Stimulated activated naive CD8-positive, alpha-beta T cell treated with anti-CD3 and anti-CD28 coated beads, Interleukin-15, amount 100 ng/mL, for 72 hours (primary cell): ENCODE measurements at places on chromosomes 6 and 20.

DNA sequence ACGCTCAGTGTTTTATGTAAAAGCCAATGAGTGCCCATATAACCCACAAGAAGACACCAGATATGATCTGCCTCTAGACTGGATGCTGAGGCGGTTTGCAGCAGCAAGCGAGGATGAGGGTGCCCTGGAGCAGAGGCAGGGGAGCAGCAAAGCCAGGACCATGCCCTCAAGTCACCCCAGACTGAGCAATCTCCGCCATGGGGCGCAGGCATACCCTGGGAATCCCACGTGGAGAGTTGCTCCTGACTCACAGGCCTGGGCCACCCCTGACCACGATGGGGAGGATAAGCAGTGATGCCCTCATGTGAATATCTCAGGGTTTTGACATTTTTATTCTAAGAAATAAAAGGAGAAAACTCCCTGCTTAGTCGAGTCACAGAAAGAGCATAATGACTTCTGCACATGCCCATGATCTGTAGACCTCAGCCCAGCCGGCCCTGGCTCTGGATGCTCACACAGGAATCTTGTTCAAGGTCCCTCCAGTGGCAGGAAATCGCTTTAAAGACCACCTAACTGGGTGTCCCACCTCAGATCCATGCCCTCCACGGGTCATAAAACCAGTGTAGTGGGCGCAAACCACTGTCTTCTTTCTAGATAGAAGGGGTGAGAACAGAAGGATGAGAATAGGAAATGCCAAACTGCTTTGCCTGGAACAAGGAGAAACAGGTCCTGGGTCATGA is 138.3 kb upstream of the SNX9 start:
- no peak for DNase-seq

DNA sequence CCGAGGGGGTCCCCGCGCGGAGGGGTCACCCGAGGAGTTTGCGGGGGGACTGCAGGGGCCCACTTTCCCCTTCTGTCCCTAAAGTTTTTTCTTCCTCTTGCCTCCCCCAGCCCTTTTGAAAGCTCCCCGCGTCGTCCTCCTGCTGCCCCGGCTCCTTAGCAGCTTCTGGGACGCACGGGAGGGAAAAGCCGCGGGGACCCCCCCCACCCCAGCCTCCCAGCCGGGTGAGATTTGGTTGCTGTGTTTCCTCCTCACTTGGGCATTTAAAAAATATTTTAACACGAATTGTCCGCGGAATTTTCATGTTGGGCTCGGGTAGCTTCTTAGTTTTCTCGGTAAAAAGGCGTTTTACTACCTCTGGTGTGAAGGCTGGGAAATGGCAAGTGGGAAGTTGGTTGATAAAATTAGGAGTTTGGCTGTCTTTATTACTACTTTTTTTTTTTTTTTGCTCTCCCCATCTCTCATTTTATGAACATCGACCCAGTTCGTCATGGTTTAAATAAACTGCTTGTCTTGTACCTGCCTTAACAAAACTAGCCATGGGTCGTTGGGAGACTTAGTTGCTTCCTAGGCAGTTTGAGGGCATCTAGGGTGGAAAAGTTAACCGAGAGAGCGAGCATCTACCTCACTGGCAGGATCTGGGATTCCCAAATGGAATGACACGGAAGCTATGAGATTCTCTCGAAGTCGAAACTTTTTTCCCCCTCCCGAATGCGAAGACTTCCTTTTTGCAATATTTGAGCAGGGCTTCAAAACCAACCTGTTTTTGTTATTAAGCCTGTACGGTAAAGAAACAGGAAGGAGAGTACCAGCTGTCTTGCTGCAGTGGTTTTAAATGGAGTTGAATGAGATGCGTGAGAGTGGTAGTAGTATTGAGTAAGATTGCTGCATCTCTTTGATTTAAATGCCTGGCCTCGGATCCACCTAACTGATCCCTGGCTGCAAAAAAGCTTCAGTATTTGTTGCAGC is 868 bp downstream of the NCOA3 start:
- DNase-seq, result peak; percentile 27

DNA sequence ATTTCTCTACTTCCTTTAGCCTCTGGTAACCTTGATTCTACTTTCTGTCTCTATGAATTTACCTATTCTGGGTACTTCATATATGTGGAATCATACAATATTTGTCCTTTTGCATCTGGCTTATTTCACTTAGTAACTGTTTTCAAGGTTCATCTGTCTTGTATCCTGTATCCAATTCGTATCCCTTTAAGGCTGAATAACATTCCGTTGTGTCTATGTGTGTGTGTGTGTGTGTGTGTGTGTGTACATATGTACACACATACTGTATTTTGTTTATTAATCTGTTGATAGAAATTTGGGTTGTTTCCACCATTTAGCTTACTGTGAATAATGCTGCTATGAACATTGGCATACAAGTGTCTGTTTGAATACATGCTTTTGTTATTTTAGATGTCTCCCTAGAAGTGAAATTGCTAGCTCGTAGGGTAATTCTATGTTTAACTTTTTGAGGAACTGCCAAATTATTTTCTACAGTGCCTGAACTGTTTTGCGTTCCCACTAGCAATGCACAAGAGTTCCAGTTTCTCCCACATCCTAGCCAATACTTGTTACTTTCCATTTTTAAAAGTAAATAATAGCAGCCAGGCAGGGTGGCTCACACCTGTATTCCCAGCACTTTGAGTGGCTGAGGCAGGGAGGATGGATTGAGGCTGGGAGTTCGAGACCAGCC is 17.7 kb downstream of the SENP6 start:
- DNase-seq, result no peak

- no peak for DNase-seq
Measured at GRCh38 chr6:34441526-34441925, 15.7 kb upstream of the RPS10 start.

DNA sequence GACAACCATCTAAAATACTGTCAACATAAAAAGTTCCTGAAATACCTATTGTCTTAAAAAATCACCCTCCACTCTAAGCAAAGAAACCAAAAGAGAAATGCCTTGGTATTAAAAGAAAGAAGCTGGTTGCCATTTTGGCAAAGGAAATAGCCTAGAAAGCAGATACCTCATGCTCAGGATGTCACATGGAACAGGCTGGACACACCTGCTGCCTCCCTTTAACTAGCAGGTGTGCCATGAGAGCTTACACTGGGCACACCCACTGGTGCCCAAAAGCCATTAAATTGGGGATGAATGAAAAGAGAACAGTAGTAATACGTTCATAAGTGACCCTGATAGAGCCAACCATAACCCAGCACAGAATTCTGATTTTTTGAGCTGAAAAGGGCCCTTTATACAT is 1.5 kb downstream of the SLC23A2 start:
- DNase-seq, result no peak

- DNase-seq, result no peak
Measured at GRCh38 chr6:148703900-148704299, 42.9 kb upstream of the UST start.

DNA sequence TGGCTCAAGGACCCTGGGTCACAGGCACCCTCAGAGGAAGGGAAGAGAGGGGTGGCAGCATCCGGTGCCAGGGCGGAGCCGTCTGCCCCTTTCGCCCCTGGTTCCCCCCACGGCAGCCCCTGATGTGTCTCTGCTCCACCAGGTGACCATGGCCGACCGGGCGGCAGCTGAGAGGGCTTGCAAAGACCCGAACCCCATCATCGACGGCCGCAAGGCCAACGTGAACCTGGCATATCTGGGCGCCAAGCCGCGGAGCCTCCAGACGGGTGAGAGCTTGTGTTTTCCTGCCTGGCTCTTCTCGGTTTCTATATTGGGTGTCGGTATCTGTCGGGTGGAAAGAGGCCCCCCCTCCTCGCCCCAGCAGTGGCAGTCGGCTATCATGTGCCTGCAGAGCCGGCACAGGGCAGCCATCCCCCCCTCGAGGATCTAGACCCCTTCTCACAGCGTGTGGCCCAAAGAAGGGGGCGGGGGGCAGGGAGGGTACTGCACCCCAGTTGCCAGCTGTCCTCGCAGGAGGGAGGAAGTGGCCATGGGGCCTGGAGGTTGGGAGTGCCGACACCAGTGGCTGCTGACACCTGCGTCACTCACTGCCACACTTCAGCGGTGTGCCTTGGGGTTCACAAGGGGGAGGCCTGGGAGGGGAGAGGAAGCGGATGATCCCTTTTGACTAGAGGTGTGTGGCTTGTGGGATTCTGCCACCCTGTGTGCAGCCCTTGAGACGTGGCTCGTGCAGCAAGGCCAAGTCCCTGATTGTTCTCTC is 1.5 kb downstream of the RBM38 start:
- DNase-seq, result peak; percentile 74

DNA sequence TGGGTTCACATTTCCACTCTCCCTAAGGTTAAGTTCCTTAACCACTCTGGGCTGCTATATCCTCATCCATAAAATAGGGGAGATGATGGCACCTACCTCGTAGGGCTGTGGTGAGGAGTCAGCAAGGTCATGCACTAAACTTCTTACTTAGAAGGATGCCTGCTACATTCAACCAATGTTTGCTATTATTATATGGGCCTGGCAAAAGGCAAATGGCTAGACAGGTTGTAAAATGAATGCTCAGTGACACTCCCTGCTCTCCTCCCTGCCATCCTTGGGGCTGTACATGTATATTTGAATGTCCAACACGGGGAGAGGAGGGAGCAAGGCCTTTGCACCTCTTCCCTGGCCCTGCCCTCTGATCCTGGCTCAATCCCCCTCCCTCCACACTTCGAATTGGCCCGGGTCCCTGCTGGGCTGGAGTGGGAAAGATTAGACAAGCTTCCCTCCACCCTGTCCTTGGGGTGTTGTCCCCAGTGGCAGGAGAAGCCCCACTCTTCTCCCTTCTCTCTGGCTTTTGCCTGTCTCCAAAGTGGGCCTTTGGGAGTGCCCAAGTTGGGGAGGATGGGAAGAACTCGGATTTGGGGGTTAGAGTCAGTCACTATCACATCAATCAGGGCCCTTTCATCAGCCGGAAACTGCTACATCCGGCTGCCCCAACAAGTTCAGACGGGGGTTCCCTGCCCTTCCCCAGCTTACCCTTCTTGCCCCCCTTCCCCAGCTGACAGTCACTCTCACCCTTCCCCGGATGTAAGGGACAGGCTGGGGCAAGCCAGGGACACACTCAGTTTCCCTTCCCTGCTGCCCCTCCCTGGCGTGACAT is 36.3 kb upstream of the VEGFA start:
- DNase-seq, result peak; percentile 87

DNA sequence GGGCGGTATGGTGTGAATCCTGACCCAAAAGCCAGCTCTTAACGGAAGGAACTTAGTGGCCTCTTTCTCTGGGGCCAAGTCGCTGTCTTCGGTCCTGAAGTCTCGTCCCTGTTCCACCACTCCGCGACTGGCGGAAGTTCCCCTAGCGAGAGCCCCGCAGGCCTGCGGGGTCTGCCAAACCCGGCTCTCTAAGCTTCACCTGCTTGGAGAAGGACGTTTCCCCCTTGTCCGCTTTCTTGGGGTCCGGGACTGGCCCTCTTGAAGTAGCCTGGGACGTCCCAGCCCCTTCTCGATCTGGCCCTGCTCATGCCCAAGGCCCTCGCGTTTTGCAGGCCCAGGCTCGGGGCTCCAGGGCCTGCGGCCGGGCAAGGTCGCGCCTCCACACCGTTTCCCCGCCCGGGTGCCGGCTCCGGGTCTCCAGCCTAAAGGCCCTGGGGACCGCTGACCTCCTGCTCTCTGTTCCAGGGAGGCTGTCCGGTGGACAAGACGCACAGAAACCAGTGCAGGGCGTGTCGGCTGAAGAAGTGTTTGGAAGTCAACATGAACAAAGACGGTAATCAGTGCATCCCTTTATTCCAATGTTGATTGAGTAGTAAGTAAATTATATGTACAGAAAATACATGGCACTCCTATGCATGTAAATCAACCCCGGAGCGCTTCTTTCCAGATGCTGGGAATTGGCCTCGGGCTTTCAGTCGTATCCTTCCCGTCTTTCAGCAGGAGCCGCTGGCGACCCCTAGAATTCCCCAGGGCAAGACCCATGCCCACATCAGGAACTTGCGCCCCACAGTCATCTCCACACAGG is 8.8 kb downstream of the NR2E1 start:
- DNase-seq, result peak; percentile 48

- DNase-seq, result no peak
Measured at GRCh38 chr6:129314575-129314974, 395.4 kb downstream of the ARHGAP18 start.

GRCh38 chr6:39608652-39609345 is 116.4 kb downstream of the KIF6 start:
- no peak for DNase-seq

DNA sequence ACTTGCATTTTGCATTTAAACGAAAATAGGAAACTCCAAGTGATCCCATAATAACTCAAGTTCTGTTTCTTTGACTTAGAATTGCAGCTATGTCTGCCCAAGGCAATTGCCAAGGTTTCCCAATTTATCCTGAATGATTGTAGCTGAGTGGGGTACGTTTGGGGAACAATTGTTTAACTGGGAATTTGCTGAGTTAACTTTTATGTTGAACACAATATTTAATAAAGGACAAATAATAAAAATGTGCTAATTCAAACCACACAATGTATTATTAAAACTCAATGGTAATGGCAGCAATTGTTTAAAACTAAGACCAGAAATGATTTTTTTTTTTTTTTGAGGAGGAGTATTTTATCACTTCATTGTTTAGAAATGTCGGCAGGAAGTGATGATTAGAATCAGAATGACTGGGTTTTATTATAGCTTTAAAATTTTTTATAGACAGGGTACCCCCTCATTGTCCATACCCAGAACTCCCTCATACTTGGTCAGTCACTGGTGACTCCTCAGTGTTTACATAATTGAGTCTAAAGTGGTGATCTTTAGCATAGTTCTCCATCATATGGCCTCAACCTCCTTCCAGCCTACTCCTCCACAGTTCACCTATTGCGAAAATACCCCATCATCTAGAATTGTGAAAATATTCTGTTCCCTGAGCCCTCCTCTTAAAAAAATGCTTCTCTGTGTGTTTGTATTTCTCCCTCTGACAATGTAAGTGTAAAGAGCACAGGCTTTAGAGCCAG is 389.2 kb upstream of the CITED2 start:
- DNase-seq, result no peak

DNA sequence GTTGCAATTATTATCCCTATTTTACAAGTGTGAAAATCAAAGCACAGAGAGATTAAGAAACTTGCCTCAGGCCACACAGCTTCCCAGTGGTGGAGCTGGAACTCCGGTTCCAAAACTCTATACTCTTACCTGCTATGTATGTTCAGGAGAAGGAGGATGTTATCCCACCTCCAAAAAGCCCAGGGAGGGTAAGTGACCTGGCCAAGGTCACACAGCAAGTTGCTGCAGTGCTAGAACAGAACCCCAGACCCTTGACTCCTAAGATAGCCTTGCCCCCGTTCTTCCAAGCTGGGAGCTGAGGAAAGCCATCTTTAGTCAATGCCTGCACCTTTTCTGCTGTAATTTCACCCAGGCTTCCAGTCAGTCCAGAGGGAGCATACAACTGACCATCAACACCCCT is 42.3 kb downstream of the BPIFB1 start:
- no peak for DNase-seq

DNA sequence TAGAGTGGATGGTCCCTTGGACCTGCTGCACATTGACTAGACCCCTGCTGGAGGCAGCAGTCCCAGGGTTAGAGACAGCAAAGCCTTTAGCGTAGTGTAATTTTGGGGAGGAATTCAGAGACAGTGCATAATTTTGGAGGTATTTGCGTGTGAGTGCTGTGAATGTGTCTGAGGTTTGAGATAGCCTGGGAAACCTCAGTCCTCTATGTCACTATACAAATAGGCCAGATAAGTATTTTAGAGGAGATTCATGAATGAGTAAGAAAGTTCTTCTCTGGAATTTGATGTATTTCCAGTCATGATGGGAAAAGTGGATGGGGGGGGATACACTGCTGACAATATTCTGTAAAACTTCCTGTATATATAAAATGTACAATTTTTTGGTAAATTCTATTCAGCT is 25.8 kb upstream of the MTRF1L start:
- no peak for DNase-seq

GRCh38 chr6:18219591-18219990 is 44.7 kb downstream of the DEK start:
- no peak for DNase-seq

GRCh38 chr6:151067684-151068596 is 171.8 kb upstream of the AKAP12 start:
- no peak for DNase-seq
